ENCODE measurements at places on chromosomes 7 and 10.

GRCh38 chr10:70656489-70656888 is 15.8 kb upstream of the ADAMTS14 start:
- DNase-seq: peak; percentile 99

GRCh38 chr7:69035826-69036225 is 562.4 kb upstream of the AUTS2 start:
- no peak for DNase-seq

GRCh38 chr10:84117686-84118394 is 21.5 kb upstream of the GHITM start:
- no peak for DNase-seq

DNA sequence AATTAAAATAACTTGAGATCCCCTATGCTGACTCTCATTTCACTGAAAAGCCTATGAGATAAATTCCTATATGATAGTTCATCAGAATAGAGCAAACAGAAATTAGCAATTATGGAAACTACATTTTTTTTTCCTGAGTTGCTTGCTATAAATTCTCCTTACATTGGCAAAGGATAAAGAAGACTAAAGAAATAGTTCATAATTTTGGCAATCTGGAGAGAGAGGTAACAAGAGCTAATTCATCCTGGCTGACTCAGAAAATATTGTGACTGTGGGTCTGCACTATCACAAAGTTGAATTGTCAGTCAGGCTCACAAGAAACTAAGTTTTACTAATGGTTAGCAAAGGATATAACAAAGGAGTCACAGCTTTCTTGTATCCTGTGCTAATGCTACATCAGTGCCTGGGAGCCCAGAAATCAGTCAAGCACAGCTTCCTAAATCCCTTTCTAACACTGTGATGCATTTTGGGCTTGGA is 483.0 kb downstream of the MAGI2 start:
- DNase-seq: no peak

GRCh38 chr10:63651864-63652263 is 130.7 kb downstream of the REEP3 start:
- no peak for DNase-seq

DNA sequence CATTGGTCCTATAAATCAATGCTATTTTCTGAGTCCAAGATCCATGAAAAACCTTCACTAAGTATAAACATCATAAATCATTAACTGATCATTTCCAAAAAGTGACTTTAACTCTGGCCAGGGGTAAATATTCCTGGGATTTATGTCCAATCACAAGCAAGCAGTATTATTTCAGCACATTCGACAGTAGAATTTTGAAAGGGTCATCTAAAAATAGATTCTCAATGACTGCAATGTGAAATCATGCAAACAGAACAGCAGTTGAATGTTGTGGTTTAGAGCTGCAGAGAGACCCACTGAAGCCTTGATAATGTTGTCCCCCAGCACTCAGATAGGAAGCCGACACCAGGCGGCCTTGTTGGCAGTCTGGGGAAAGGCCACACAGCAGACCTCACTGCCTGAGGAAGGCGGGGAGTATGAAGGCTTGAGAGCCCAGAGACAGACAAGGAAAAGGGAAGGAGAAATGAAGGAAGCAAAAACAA is 38.1 kb downstream of the FAM107B start:
- no peak for DNase-seq

DNA sequence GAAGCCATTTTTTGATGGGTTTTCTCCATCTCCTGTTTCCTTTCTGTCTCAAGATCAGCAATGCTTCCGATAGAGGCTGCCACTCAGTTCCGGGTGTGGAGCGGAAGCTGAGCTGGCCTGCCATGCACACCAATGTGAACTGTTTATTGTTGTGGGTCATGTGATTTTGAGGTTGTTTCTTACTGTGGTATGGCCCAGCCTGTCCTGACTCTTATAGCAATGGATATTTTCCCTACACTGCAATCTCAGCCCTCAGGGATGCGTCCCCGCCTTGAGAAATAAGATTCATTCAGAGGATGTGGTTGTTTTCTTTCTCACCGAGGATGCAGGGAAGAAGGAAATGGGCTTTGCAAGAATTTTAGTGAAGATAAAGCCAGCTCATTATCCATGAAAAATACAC is 134.7 kb downstream of the PFKFB3 start:
- DNase-seq: no peak

- peak; percentile 82 for DNase-seq
These were observed 77.1 kb downstream of the BMPER start for GRCh38 chr7:33982425-33982786.

DNA sequence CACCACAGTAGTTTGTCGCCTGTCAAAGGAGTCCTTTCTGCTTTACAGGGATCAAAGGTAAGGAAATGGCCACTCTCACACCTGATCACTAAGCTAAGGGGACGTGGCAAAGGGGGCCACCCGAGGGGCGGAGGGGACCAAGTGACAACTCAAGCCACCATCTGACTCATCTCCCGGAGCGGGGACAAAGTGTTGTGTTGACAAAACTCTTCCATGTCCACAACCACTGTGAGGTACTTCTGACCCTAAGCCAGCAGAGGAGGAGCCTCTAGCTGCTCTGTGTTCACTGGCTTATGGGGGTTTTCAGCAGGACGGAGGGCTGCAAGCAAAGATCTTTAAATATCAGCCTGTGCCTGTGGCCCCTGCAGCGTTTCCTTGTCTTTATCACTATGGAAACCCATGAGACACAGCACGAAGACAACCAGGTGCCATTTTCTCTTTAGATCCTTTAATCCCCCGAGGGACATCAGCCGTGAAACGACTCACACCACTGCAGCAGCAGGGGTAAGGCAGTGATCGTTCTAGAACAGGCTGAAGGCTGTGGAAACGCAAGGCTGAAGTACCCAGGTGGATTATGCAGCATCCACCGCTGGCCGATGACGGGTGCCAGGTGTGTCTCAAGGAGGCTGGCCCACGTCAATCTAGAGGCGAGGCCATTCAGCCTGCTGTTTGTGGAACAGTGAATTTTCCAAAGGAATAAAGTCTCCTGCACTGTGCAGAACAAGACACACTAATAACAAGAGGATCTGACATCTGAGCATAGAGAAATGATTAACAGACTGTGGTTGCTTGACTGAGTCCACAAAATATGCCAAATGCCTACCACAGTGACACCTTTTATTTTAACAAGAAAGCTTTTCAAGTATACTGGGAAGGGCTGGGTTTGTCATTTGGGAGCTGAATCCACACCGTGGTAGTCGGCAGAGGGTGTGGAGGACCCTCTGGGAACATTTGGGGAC is 26.6 kb upstream of the DDC start:
- DNase-seq: no peak

- no peak for DNase-seq
These were observed 70.1 kb downstream of the JAZF1 start for GRCh38 chr7:28110427-28111012.

DNA sequence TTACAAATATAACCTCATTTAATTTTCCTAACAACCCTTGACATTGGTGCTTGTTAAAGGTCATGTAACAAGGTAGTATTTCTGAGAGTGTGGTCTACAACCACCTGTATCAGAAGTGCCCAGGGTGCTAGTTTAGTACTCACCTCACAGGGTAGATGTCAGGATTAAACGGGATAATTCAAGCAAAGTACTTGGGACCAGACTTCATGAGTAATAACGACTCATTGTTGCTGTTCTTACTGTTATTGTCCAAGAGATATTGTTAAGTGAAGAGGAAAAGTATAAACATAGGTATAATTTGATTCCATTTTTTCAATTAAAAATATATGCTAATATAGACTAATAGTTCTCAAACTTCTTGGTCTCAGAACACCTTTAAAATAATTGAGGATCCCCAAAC is 179.3 kb downstream of the WNT2 start:
- DNase-seq: peak; percentile 38

DNA sequence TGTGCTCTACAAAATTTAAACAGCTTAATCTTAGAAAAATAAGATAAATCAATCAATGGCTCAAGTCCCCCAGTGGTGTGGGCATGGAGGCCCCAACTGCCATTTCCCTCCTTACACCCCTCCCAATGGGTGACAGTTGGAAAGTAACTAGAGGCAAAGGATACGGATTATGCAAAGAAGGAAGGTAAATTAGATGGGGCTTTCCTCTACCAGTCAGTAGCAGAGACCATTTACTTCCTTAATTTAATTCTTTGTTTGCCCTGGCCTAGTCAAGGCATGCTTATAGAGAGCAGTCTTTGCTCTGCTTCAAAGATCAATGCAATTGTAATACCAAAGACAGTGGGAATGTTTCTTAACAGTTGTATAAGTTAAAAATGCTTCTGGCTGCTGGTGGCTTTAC is 63.3 kb upstream of the PAPSS2 start:
- no peak for DNase-seq

- DNase-seq: peak; percentile 86
These were observed 2.3 kb upstream of the MIOS start for GRCh38 chr7:7564323-7564780.

GRCh38 chr7:108358553-108358952 is 97.7 kb downstream of the NRCAM start:
- DNase-seq: peak; percentile 82

DNA sequence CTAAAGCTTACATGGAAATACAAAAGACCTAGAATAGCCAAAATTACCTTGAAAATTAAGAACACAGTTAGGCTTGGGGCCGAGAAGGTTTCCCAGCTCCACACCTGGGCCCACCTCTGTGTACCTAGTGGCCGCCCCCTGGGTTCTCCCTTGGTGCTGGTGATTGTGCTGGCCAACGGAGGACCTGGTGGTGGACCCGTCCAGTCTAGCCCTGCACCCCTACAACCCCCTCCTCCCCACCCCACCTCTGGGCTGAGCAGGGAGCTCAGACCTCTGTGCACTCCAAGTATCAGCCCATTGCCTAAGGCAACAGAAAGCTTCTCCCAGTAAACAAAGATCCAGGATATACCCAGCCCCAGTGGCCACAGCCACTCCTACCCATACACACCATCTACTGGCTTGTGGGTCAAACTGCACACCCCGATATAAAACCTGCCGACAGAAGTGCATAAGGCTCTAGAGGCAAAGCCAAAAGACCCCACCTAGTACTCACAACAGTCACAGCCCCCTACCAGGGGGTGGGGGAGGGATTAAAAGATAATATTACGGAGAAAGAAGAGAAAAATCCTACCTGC is 105.0 kb upstream of the DIP2C start:
- no peak for DNase-seq

- no peak for DNase-seq
These were observed 162.9 kb downstream of the SH3PXD2A start for GRCh38 chr10:103692436-103692951.

DNA sequence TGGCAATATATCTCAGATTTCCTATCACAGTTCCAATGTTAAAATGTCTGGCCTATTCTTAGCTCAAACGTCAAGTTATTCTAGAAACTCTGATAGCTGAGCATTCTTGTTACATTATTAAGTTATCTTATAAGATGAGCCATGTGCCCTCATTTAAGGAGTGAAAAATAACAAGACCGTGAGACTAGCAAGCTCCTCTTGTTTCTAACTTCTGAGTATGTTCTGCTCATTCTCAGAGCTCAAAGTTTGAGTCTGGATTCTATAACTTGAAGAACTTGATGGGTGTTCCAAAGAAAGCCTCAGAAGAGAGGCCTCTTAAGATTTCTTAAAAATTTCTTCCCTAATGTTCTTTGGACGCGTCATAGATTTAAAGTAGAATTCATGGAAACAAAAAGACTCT is 215.2 kb downstream of the HTR7 start:
- DNase-seq: no peak

GRCh38 chr10:103941801-103942200 is 23.8 kb upstream of the STN1 start:
- DNase-seq: no peak

- no peak for DNase-seq
These were observed 97.7 kb upstream of the MEOX2 start for GRCh38 chr7:15783987-15784693.

- DNase-seq: no peak
These were observed 100.7 kb upstream of the CSTF2T start for GRCh38 chr10:51800121-51800520.

- DNase-seq: no peak
These were observed 6.5 kb downstream of the FKBP14 start for GRCh38 chr7:30019960-30020359.

DNA sequence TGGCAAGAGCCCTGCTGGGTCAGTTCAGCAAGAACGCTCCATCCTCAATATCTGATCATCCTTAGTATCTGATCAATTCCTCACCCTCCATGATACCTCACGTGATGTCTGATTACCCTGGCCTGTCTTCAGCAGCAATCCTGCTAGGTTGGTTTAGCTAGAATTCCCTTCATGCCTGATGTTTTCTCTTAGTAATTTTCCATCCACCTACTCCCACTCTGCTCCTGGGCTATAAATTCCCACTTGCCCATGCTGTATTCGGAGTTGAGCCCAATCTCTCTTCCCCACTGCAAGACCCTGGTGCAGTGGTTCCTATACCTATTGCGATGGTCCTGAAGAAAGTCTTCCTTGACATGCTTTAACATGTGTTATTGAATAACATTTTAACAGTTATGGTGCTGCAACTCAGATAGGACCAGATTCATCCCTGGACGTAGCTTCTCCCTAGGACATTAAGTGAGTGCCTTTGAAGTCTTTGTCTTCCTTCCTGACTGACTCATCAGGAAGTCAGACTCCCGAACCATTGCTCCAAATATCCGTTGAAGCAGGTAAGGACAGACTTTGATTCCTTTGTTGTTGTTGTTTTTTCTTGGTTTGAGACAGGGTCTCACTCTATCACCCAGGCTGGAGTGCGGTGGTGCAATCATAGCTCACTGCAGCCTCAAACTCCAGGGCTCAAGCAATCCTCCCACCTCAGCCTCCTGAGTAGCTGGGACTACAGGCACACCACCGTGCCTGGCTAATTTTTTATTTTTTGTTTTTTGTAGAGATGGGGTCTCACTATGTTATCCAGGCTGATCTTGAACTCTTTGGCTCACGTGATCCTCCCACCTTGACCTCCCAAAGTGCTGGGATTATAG is 29.4 kb upstream of the CLDN3 start:
- DNase-seq: no peak

- DNase-seq: peak; percentile 20
These were observed 258.4 kb downstream of the SEMA3A start for GRCh38 chr7:83936056-83936708.

GRCh38 chr7:117375380-117375779 is 51.9 kb downstream of the ASZ1 start:
- DNase-seq: no peak

DNA sequence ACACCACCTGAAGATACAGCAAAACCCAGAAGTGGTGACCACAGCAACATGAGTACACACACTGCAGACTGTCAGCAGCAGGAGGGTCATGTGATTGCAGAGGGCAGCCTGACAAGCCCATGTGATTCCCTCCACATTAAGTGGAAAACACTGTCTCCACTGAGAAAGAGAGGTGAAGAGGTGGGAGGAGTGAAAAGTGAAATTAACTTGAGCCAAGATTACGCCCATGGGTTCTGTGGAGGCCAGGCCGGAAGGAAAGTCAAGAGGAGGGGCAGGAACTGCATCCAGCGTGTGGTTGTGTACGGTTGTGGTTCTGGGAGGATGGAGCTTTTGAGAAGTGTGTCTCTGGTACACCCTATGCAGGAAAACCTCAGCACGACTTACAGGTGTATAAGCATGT is 138.5 kb downstream of the PLXNA4 start:
- DNase-seq: no peak

- no peak for DNase-seq
These were observed 19.5 kb upstream of the RHEB start for GRCh38 chr7:151539088-151539671.

GRCh38 chr7:80054356-80054755 is 80.3 kb upstream of the GNAI1 start:
- peak; percentile 46 for DNase-seq
